ENCODE measurements at places on chromosomes 1 and 21.

- no peak for DNase-seq
Measured at GRCh38 chr1:180000575-180000974, 46.0 kb downstream of the CEP350 start.

DNA sequence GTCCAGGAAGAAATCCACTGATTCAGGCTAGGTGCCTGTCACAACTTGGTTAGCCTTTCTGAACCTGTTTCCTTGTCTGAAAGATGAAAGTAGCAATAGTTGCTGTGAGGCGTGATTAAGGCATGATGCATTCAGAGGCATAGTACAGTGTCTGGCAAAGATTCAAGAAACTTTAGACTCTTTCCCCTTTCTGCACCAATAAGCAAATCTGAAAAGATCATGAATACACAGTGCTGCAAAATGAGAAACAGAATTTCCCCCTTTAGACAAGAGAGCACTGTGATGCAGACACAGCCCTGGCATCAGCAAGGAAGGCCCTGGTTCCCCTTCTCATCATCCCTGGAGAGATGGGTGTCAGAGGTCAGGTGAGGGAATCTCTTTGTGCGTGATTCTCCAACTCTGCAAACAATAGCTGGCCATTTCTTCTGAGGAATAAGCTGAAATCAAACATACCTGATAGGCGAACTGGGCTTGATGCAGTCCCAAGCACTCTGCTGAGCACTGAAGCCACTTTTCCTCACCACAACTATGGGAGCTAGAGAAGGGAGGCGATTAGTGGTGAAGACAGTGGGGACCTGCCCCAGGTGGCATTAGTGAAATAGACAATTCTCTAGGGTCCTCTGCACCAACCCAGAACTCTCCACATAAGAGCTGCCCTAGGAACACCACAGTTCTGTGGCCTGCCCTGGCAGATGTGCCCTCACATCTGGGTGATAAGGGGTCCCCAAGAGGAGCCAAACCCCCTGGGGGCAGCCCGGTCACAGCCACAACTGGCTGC is 41.7 kb downstream of the ITPKB start:
- DNase-seq, result no peak

- DNase-seq, result no peak
Measured at GRCh38 chr1:107183011-107183410, 42.2 kb downstream of the NTNG1 start.

GRCh38 chr1:72115290-72115689 is 167.0 kb downstream of the NEGR1 start:
- no peak for DNase-seq

GRCh38 chr1:209657140-209657879 is 5.1 kb upstream of the LAMB3 start:
- no peak for DNase-seq

DNA sequence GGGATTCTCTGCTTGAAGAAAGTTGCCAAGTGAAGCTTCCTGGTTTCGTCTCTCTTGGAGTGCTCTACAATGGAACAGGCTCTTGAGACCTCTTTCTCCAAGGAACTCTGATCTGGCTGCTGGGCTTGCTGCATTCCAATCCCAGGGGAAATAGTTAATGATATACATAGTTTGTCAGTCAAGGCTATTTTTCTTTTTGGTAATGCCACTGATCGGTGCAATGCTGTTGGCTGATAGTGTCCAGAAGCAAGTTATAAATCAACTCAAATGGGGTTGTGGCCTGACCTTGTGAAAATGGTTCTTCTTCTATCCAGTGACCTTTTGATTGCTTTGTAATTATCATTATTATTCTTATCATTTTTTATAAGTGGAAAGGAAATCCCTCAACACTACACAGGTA is 48.4 kb upstream of the TNFSF18 start:
- no peak for DNase-seq

- no peak for DNase-seq
Measured at GRCh38 chr1:30323841-30324240, 399.5 kb downstream of the MATN1 start.

Measured in stimulated activated CD8-positive, alpha-beta memory T cell treated with anti-CD3 and anti-CD28 coated beads, Interleukin-7, amount 100 ng/mL, for 48 hours (primary cell).